ENCODE measurements at places on chromosomes 6 and 20. TPM values are rescaled to one million over a fixed set of nuclear protein-coding genes. Genes with fewer than 3 reads are reported as not detected.

The TMEM30A gene
- total RNA-seq: 42.0 TPM

The BICRAL gene
- 2.5 TPM for total RNA-seq

The TUBB1 gene
- not detected for total RNA-seq

The ZNF831 gene
- total RNA-seq: not detected

The TRAPPC3L gene
- total RNA-seq: not detected

The BPIFA2 gene
- not detected for total RNA-seq

The NCOA5 gene
- 22.6 TPM for total RNA-seq

The CAGE1 gene
- total RNA-seq: 0.04 TPM

The ZFAND3 gene
- total RNA-seq: 50.2 TPM

The TCP11 gene
- total RNA-seq: not detected

The SAPCD1 gene
- total RNA-seq: 3.7 TPM

The SLC22A23 gene
- total RNA-seq: 11.8 TPM

The RAB44 gene
- 0.04 TPM for total RNA-seq

The ETV7 gene
- 0.28 TPM for total RNA-seq

The ZSCAN23 gene
- not detected for total RNA-seq

The BTNL2 gene
- total RNA-seq: not detected

The PGC gene
- total RNA-seq: 0.14 TPM

The TGM2 gene
- total RNA-seq: 428 TPM

The NR2E1 gene
- 0.07 TPM for total RNA-seq

The DYNLT2 gene
- total RNA-seq: 0.59 TPM

The ZKSCAN3 gene
- 1.9 TPM for total RNA-seq

The SLC17A1 gene
- not detected for total RNA-seq

The PSORS1C1 gene
- 6.2 TPM for total RNA-seq

The BACH2 gene
- total RNA-seq: 0.67 TPM

The MSH5 gene
- 14.2 TPM for total RNA-seq

The ASIP gene
- total RNA-seq: not detected

The HRH3 gene
- total RNA-seq: not detected

The GPR6 gene
- not detected for total RNA-seq

The SSTR4 gene
- 0.43 TPM for total RNA-seq

The HLA-DOB gene
- 0.21 TPM for total RNA-seq

The ROMO1 gene
- total RNA-seq: 315 TPM

The KCNQ5 gene
- total RNA-seq: 1.4 TPM

The SOX18 gene
- 1.9 TPM for total RNA-seq

The OR12D3 gene
- total RNA-seq: not detected
